ENCODE measurements at places on chromosomes 5 and 9.

DNA sequence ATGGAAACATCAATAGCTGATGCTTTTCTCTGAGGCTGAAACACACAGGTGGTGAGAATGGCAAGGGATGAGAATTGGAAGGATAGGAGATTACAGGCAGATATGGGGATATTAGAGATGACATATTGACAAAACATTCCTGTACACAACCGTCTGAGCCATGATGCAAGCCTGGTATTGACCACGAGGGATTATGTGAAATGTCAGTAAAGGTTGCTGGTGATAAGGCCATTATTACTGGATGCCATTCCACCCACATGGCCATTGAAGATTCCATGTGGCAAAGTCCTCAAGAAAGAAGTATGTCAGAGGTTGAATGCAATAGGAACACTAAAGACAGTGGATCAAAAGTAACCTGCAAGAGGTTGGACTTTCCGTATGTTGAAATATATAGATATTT lies 15.7 kb downstream of the GRAMD2B start:
- no peak for DNase-seq

GRCh38 chr5:109143031-109143430 lies 266.7 kb downstream of the PJA2 start:
- no peak for DNase-seq

GRCh38 chr9:106925392-106925791 lies 62.4 kb downstream of the ZNF462 start:
- DNase-seq, result no peak

DNA sequence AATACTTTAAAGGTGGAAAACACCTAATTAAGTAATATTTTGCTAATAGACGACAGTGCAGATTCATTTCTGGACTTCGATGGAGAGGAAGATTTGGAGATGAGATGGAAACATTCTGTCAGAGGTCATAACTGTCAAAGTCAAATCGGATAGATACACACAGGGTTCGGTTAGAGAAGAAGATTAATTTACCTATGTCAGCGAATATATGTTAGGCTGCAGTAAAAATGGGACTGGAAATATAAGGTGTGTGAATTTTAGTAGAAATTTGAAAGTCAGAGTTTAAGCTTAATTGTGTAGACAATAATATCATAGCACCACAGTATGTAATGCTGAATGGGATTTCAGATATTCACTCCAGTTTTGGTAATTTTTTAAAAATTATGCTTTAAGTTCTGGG lies 1020.3 kb upstream of the ACO1 start:
- no peak for DNase-seq

GRCh38 chr9:87886933-87887505 lies 4.3 kb downstream of the SPATA31E1 start:
- DNase-seq, result no peak

- no peak for DNase-seq
These were observed 326.8 kb downstream of the BNC2 start for GRCh38 chr9:16543686-16544085.

DNA sequence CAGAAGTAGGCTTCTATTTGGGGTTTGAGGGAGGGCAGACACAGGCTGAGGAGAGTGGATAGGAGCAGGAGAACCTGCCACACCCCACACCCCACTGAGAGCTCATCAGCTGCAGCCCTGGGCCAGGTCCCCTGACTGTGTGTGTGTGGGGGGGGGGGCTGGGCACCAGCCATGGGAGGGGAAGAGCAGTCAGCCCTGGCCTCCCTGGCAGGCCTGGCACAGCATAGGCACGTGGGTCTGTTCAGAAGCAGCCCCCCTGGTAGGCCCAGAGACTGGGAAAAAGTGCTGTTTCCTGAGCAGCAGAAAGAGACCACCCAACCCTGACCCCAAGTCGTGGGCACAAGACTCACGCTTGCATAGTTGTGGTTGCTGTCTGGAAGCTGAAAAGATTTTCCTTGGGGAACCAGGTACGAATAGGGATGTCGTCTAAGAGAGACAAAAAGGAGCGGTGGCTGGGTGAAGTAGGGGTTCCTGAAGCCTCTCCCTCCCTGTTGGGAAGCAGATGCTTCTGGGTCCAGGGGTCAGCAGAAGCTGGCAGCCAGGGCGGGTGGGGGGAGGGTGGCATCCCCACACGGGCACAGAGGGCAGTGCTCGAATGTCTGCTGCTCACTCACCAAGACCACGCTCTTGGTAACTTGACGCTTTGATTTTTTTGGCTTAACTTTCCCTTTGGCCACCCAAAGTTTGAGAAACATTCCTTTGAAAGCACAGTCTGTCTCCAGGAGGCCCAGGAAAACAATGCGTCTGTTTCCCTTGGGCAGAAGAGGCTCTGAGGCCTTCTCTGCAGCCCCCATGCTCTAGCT lies 2.9 kb downstream of the NSMF start:
- no peak for DNase-seq
